ENCODE measurements at places on chromosomes 6 and 20.

GRCh38 chr6:161676586-161676985, 402.7 kb upstream of the AGPAT4 start:
- no peak for DNase-seq

GRCh38 chr20:64139199-64140060, 24.8 kb upstream of the MYT1 start:
- no peak for DNase-seq

- no peak for DNase-seq
Observed at GRCh38 chr6:114862064-114862463, 519.2 kb upstream of the HS3ST5 start.

DNA sequence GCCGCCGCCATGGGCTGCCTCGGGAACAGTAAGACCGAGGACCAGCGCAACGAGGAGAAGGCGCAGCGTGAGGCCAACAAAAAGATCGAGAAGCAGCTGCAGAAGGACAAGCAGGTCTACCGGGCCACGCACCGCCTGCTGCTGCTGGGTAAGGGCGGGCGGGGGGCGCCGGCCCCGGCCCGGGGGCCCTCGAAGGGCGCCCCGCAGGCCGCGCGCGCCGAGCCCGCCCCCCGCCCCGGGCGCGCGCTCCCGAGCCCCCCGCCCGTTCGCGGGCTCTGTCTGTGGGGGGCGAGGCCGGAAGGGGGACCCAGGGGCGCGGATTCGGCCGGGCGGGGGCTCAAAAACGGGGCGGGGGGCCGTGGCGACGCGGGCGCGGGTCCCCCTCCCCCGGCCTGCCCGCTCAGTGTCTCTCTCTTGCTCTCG, 39.2 kb downstream of the GNAS start:
- DNase-seq = peak; percentile 72

DNA sequence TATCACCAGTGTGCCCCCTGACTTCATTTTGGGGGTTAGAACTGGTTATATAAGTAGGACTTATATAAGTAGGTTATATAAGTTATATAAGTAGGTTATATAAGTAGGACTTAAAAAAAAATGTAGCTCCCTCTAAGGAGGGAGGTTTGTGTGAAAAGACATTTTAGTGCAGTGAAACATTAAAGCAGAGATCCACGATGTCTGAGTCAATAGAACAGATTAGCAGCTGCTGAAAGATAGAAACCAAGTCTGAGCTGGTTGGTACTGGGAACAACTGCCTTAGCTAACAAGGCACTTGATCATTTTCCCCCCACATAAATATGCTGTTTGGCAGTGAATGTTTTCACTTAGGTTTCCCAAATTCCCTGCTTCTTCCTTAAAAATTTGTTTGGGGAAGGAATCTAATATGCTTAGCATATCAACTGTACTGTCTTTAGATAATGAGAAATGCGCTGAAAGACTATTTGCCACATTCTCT, 2.1 kb upstream of the RPS12 start:
- DNase-seq = peak; percentile 19

- no peak for DNase-seq
Observed at GRCh38 chr20:54223751-54224150, 15.9 kb downstream of the PFDN4 start.

GRCh38 chr6:548091-548490, 108.8 kb downstream of the HUS1B start:
- no peak for DNase-seq

DNA sequence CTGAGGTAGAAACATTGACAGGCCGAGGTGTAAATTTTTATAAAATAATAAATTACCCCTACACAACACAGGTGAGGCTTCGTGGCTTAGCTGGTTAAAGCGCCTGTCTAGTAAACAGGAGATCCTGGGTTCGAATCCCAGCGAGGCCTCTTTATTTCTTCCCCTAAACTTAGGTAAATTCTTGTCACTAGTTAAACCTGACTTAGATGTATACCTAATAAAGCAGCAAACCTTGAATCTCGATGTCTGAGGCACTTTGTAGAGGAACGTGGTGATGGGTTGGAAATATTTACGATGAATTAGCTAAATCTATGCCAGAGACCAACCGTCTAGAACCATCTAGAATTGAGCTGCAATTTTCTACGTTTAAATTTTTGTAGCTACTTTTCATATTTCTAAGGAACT, 185.6 kb downstream of the OR2B2 start:
- DNase-seq = peak; percentile 48

- no peak for DNase-seq
Observed at GRCh38 chr20:33740189-33740588, 8.4 kb downstream of the ZNF341 start.

- DNase-seq = peak; percentile 71
Observed at GRCh38 chr6:3899970-3900439, 50.8 kb downstream of the FAM50B start.

DNA sequence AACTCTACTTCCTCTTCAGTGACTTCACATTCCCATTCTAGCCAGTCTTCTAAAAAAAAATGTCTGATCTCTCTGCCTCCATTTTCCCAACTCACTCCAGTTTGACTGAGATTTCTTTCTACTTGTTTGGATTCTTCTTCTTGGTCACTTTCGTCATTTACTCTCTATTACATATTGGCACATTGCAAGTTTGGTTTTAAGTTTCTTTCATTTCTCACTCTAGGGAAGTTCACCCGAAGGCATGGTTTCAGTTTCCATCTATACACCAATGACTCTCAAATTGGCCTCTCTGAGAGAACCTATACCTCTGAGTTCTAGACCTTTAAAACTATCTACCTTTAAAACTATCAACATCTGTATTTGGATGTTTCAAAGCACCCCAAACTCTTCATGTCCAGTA, 51.3 kb downstream of the CD109 start:
- no peak for DNase-seq

GRCh38 chr6:146335336-146335735, 208.3 kb upstream of the RAB32 start:
- no peak for DNase-seq

All from NCI-H2171 treated with DMSO at 0.1 percent for 48 hours (cell line).